Activated CD8-positive, alpha-beta memory T cell treated with anti-CD3 and anti-CD28 coated beads for 1 hour (primary cell): ENCODE measurements at places on chromosomes 3 and 15.
A peak's percentile ranks its signal among the peaks of the same experiment; 100 is the strongest.

DNA sequence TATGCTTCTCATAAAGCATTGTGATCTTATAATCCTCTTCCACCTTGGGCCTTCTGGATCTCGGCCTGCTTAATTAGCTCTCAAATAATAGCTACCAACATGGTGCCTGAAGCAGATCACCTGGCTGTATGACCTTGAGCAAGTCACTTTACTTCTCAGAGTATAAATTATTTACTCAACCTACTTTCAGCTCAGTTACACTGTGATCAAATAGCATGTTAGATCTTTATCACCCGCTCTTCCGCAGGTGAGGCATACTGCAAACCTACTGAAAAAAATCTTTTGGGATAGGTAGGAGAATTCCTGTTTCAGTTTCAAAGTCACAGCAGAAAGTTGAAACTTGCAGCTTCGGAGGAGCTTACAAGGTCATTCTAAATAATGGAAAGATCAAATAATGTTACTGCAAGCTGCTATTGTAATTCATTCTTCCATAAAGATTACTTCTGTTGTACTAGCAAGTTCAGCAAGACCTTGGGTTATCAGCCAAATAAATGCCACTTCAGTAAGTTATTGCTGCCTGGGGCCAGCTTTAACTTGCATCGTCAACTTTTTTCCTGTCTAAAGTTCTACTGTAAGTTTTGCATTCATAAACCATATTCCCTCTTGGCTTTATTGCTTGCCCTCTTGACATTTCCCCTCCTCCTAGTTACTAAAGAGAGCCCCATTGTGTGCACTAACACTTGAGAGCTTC is 268.4 kb upstream of the ATP11B start:
- DNase-seq: no peak

- no peak for DNase-seq
Observed at GRCh38 chr3:71537211-71537611, 46.3 kb downstream of the FOXP1 start.

GRCh38 chr15:79516155-79516554 is 84.0 kb downstream of the MINAR1 start:
- DNase-seq: no peak

GRCh38 chr3:38028621-38029361 is 651 bp downstream of the PLCD1 start:
- no peak for DNase-seq

- no peak for DNase-seq
Observed at GRCh38 chr15:89674526-89674925, 4.6 kb downstream of the PLIN1 start.

DNA sequence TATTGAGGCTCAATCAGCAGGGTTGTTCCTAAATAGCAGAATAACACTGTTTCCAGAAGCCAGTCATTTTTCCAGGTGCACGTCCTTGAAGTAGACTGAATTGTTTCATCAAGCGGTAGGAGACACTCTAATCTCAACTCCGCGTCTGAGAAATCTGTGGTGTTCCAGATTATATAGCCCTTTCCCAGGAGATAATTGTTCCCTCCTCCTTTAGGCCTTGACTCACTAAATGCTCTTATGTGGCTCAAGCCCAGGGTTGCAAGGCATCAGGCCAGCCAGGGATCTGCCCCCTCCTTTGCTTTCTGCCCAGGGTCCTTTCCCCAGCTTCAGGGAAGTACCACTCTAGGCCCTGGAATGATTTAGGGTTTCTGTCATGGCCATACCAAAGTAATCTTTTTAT is 5.7 kb upstream of the HLTF start:
- no peak for DNase-seq

DNA sequence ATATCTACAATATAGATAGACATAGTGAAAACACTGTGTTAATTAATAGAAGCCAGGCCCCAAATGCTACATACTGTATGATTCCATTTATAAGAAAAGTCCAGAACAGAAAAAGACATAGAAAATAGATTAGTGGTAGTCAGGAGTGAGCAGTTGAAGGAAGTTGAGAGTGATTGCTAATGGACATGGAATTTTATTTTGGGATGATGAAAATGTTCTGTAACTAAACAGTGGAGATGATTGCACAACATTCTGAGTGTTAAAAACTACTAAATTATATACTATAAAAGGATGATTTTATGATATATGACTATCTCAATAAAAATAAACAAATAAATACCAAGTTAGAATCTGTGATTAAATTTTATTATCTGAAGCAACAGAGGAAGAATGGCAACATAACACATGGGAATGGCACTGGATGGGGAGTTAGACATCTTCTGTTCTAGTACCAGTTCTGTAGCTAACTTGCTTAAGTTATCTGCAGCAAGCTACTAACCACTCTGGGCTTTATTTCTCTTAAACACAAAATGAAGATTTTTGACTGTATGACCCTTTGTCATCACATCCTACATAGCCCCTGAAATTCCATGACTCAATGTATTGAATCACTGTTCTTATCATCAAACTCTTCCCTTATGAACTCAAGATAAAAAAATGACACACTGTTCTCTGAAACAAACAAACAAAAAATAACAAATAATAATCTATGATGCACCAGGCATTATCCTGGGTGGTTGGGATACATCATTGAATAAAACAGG is 612.7 kb downstream of the TBL1XR1 start:
- DNase-seq: no peak

GRCh38 chr15:69131362-69132220 is 28.8 kb upstream of the GLCE start:
- DNase-seq: no peak

GRCh38 chr15:74396445-74397238 is 29.2 kb upstream of the CYP11A1 start:
- no peak for DNase-seq

DNA sequence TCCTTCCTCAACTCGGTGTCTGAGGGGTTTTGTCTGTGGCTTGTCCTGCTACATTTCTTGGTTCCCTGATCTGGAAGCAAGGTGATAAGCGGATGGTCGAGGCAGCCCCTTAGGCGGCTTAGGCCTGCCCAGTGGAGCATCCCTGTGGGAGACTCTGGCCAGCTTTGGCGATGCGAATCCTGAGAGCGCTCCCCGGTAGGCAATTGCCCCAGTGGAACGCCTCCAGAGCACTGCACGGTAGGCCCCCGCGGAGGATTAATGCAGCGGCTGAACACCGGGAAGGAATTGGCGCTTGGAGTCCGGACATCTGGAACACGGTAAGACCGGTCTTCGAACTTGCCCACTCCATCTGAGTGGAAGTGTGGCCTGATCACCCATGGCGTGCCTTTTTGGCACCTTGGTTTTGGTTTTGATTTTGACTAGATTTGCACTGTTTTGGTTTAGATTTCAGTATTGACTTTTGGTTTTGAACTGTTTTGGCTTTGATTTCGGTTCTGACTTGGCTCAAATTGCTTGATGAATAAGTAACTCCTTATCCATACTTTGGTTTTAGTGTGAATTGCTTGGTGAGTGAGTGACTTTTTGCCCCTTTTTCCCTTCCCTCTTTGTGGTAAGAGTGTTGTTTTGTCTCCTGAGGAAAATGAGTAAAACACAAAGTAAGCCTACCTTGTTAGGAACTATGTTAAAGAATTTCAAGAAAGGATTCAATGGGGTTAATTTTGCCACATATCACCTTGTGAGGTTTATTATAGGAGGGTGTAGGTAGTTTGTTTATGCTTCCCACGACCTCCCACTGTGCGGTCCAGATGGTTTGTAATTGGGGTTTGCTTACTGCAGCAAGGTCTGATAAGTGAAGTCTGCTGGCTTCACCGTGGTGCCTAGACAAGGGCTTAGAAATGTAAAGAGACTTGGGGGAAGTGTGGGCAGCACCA is 27.1 kb upstream of the GPR156 start:
- no peak for DNase-seq

DNA sequence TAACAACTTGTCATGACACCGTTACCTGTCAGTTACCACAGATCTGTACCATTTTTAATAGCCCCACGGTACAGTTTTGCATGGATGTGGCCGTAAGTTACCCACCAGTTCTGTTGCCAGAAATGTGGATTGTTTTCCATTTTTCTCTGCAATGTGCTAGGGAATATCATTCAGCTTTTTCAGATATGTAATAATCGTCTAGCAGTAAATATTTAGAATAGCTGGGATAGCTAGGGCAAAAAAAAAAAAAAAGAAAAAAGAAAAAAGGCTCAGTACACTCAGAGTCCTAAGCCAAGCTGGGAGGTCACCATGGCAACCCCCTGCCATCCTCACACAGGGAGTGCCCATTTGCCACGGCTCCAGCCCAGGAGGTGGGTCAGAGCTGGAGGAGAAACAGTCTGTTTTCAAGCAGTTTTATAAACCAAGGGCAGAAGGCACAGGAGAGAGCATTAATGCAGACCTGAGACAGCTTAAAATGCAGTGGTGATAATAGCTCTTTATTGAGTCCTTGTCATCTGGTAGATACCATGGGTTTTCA is 25.2 kb downstream of the PAQR5 start:
- no peak for DNase-seq

DNA sequence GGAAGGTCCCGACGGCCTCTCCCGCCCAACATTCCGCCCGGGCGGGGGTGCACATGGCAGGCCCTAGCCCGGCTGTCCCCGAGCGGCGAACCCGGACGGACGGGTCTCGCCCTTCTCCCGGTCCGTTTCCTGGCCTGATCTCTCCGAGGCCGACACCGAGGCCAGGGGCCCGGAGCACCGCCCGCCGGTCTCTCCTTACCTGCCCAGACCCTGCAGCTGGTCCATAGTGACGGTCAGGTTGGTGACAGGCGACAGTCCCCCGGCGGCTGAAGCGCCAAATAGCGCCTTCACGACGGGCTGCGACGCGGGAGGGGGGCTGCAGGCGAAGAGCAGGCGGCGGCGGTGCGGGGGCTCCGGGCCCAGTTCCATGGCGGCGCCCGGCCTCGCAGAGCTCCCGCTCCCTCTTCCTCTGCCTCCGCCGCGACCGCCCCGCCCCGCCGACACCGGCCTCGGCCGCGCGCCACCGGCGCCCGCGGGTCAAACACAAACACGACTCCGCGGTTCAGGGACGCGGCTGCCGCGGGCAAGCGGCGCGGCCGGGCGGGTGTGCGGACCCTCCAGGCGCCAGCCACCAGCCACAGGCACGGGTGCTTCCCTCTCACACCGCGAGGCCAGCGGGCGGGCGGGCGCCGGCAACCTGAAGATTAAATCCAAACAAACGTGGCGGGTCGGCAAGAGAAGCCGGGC is 495 bp downstream of the CDC25A start:
- DNase-seq: peak; percentile 5

DNA sequence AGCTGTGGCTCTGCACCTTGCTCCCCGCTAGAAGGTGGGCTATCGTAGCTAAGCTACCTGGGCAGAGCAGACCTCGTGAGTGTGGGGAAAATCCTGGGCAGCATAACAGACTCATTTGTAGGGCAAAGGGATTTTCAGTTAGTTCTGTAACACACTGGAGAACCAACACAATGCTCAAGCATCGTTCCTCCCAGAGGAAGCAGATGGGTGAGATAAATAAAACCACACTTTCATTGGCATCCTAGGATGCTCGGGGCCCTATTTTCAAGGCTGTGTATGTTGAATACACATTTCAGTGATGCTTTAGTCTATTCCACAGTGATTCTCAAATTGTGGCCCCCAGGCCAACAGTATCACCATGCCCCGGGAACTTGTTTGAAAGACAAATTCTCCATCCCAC is 20.0 kb downstream of the LIPC start:
- DNase-seq: no peak

DNA sequence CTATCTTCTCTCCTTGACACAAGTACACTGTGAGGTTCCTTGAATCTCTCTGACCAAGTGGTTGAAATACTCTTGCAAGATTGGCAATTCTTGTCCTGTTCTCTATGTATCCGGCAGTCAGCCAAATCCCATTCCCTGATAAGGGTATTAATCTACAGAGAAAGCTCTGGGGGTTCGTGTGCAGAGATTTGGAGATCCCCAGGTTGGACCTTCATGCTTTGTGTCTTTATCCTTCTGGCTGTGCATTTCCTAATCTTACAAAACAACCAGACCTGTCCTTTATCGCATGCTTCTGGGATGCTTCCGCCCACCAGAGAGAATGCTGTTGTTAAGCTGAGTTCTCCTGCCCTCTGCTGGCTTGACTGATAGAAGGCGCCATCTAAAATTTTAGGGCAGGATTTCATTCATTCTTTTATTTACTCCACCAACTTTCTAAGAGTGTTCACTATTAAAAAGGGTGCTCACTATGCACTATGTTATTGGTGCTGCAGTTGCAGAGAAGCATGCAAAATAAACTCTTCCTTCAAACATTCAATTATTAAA is 8.6 kb upstream of the SST start:
- no peak for DNase-seq

GRCh38 chr3:138678086-138678485 is 69.5 kb downstream of the FAIM start:
- no peak for DNase-seq

DNA sequence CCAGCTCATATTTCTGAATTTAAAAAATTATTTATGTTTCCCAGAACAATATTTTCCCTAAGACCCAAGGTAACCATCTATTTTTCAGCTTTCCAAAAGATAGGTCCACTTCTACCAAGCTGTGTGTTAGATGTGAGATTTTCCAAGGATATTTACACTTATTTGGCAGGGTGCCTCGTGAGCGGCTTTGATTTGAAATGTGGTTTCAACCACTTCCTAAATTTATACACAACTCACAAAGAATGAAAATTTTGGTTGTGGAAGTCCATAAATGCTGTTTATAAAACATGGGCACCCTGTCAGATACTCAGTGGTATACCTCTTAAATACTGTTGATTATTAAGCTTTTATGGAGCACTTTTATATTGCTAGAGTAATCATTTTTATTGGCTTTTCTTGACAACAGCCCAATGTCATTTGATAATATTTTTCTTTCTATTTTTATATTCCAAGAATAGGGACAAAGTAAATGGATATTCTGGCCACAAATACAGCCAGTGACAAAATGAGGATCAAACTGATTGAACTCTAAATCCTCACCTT is 57.6 kb downstream of the GAP43 start:
- no peak for DNase-seq

DNA sequence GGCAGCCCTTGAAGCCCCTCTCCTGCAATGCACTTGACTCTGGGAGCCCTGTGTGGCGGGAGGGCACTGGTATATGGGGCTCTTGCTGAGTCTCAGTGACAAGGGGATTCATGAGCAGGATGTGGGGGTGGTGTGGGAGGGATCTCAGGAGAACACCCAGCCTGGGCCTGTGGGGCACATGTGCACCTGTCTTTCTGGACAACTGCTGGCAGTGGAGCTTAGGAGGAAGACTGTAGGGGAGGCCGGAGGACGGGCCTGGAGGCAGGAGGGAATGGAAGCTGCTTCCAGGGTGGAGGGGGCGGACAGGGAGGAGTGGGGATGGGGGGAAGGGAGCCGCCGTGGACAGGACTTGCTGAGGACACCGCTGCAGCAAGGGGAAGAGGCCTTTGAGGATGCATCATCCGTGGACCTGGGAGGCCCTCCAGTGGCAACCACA is 10.8 kb upstream of the SNRPA1 start:
- no peak for DNase-seq

DNA sequence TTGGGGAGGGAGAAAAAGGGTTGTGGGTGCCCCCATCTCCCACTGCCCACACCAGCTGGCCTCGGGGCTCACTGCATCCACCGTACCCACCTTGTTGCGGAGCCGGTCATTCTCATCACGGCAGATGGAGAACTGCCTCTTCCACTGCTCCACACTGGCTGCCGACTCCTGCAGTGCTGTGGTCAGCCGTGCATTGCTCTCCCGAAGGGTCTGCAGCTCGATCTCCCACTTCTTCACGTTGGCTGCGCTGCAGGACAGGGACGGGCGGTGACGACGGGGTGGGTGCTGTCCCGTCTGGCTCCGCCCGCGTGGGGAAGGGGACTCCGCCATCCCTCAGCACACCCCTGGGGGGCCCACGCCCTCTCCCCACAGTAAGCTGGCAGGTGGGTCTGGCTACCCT is 45.1 kb downstream of the WHAMM start:
- DNase-seq: no peak

- no peak for DNase-seq
Observed at GRCh38 chr3:178982137-178982536, 89.5 kb downstream of the ZMAT3 start.
